ENCODE measurements at places on chromosomes 6 and 20.

DNA sequence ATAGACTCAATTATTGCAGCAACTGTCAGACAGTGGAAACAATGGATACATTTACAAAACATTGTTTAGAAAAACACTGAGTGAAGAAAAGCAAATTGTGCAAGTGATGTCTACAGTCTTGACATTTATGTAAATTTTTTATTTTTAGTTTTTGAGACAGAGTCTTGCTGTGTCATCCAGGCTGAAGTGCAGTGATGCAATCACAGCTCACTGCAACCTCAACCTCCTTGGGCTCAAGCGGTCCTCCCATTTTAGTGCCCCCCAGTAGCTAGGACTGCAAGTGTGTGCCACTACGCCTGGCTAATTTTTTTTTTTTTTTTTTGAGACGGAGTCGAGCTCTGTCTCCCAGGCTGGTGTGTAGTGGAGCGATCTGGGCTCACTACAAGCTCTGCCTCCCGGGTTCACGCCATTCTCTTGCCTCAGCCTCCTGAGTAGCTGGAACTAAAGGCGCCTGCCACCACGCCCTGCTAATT, 9.7 kb downstream of the CNBD2 start:
- no peak for DNase-seq

GRCh38 chr20:20482453-20482852, 114.5 kb downstream of the INSM1 start:
- no peak for DNase-seq

DNA sequence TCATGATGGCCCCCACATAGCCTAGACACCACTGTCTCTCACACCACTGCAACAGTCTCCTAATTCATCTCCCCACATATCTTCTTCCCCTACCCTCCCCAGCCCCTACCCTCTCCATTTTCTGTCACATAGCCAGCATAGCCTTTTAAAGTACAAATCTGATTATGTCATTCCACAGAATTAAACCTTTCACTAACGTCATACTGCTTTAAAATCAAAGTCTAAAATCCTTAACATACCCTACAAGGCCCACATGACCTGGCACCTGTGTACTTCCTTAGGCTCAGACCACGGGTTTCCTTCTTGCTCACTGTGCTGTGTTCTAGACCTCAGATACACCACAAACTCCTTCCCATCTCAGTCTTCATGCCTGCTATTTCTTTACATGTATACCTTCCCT, 5.9 kb downstream of the OSTM1 start:
- DNase-seq: no peak

DNA sequence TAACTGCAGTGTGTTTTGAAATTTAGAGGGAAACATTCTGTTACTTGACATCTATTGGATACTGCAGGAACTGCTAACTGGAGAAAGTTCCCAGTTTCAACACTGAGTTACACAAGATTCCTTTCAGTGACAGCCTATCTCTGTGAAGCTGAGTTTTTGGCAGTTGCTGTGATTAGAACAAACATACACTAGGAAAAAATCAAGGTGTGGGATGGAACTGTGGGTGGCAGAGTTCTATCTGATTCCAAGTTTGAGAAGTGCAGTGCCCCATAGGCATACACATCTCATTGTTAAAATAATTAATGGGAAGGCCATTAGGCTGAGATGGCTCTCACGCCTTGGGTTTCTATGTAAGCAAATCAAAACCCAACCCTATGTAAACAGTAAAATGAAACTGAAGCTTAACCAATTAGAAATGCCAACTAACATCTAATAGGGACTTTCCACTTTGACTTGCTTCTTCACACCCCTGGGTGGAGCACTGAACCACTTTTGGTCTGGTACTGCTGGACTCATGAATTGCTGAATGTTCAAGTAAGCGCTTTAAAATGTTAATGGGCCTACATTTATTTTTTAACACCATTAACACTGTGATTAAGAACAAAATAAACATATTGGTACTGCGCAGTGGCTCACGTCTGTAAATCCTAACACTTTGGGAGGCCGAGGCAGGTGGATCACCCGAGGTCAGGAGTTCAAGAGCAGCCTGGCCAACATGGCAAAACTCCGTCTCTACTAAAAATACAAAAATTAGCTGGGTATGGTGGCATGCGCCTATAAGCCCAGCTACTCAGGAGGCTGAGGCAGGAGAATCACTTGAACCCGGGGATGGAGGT, 55.2 kb upstream of the TBC1D7 start:
- DNase-seq: no peak

- no peak for DNase-seq
These were observed 117.7 kb upstream of the GJE1 start for GRCh38 chr6:142015011-142015410.

DNA sequence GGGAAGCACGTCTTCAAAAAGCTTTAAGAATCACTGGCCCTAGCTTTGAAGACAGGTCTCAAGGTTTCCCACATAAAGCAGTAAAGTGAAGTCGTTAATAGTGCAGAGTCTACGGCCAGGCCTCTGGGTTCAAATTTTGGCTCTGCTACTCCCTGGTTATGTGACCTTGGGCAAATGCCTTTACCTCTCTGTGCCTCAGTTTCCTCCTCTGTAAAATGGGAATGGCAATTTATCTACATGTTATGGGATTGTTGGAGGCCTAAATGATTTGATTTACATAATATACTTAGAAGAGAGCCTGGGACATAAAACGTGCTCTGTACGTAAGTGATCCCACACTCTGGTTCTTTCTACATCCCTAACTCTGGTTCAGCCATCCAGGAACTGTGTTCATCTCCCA, 32.1 kb downstream of the CPNE5 start:
- DNase-seq: no peak

GRCh38 chr6:131739136-131739535, 28.3 kb upstream of the CTAGE9 start:
- no peak for DNase-seq

DNA sequence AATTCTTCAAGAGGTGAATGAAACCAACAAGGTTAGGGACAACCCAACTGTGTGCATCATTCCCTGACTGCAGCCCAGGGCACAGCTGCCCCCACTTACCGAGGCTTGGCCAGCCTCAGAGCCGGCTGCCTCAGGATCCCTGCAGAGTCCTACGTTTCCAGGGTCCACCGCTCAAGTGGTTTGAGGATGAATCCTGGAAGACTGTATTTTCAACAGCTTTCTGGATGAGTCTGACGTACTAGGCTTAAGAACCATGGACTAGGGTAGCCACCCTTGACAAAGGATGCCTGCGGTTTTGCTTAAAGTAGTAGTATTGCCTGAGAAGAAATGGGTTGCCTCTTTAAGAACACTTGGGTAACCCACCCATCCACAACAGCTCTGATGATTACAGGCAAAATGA, 101.4 kb downstream of the FOXC1 start:
- DNase-seq: no peak
